ENCODE measurements at places on chromosomes 4 and X. TPM values are rescaled to one million over a fixed set of nuclear protein-coding genes. Genes with fewer than 3 reads are reported as not detected.

Gene TLR6
- 60.6 TPM for total RNA-seq

Gene FAM9B
- not detected for total RNA-seq

Gene GPR119
- not detected for total RNA-seq

Gene GCNA
- 5.6 TPM for total RNA-seq

Gene EVC2
- 1.1 TPM for total RNA-seq

Gene PPP2R2C
- total RNA-seq, result not detected

Gene SLIT2
- not detected for total RNA-seq

Gene ARHGAP6
- total RNA-seq, result 2.1 TPM

Gene TCP11X2
- total RNA-seq, result not detected

Gene PDZD4
- total RNA-seq, result not detected

Gene PDE6B
- 15.1 TPM for total RNA-seq

Gene SHOX
- not detected for total RNA-seq

Gene CFAP99
- total RNA-seq, result not detected

Gene MSANTD1
- 5.5 TPM for total RNA-seq

Gene EPHA5
- total RNA-seq, result not detected

Gene IL9R
- total RNA-seq, result 10.3 TPM

Gene TAF7L
- not detected for total RNA-seq

Gene ADRA2C
- not detected for total RNA-seq

Gene CENPE
- 2.1 TPM for total RNA-seq

Gene ABCG2
- 0.07 TPM for total RNA-seq

Gene HELT
- not detected for total RNA-seq

Gene MED28
- total RNA-seq, result 83.8 TPM

Gene SUPT20HL2
- total RNA-seq, result not detected

Gene GABRQ
- not detected for total RNA-seq

Gene STPG2
- 0.41 TPM for total RNA-seq

Gene CCDC149
- not detected for total RNA-seq

Gene KCNE5
- 0.34 TPM for total RNA-seq

Gene ATP7A
- 14.8 TPM for total RNA-seq

Gene LIAS
- 24.7 TPM for total RNA-seq

Gene LUZP4
- not detected for total RNA-seq

Gene FAT4
- total RNA-seq, result 0.02 TPM

Gene HOPX
- total RNA-seq, result 7.0 TPM

Gene TEC
- 8.3 TPM for total RNA-seq

Gene TMEM271
- not detected for total RNA-seq

Gene RAB33A
- total RNA-seq, result 2.4 TPM

Gene SPARCL1
- not detected for total RNA-seq

Gene TMEM31
- not detected for total RNA-seq

Gene MTTP
- total RNA-seq, result not detected

Gene DDX53
- not detected for total RNA-seq

All from B cell (primary cell).